Head of caudate nucleus (tissue), 42 donors: ENCODE measurements at places on chromosomes 2 and 18.

DNA sequence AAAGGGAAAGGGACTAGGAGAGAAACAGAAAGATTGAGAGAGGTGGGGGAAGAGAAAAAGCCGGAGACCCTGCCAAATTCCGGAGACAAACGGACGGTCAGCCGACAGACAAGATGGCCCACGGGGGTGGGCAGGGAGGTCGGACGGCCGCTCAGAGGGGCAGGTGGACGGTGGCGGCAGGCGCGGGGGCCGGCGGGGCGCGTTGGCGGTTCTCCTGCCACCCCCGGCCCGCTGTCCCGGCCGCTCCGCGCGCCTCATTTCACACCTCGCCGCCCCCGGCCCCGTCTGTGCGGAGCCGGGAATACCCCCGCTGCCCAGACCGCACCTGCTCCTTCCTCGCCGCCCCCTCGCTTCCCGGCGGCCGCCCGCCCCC is 935 bp downstream of the SLC30A3 start:
- DNase-seq: no peak

- DNase-seq: no peak
Measured at GRCh38 chr2:106532236-106532635, 45.1 kb downstream of the CD8B2 start.

GRCh38 chr2:239239607-239240413 is 161.0 kb downstream of the HDAC4 start:
- DNase-seq: peak; percentile 66

DNA sequence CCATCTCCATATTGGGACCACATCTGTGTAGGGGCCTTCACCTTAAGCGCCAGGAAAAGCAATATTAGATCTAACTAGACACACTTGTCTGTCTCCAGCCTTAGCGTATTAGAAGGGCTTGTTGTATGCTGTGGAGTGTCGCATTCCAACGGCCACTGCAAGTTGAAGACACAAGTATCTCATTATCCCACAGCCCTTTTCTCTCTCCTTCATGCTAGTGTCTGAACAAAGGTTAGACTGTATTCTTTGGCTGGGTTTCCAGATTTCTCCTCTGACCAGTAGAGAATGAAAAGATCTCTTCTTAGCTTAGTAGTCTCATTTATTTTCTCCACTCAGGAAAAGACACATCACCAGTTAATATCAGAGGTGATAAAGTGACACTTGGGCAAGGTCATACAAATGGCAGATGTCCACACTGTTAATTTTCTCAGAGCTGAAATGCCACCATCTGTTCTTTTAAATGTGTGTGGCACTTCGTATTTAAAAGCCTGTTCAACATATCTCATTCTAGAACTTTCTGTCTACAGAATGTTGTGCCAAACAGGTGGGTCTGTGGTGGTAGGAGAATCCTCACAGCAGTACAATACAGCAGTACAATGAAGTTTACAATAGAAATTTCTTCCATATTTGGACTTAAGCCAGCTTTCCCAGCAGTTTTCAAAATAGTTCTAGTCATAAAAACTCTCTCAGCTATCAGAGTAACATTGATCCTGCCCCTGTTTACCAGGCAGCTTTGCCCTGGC is 94.0 kb upstream of the ITGA6 start:
- no peak for DNase-seq

DNA sequence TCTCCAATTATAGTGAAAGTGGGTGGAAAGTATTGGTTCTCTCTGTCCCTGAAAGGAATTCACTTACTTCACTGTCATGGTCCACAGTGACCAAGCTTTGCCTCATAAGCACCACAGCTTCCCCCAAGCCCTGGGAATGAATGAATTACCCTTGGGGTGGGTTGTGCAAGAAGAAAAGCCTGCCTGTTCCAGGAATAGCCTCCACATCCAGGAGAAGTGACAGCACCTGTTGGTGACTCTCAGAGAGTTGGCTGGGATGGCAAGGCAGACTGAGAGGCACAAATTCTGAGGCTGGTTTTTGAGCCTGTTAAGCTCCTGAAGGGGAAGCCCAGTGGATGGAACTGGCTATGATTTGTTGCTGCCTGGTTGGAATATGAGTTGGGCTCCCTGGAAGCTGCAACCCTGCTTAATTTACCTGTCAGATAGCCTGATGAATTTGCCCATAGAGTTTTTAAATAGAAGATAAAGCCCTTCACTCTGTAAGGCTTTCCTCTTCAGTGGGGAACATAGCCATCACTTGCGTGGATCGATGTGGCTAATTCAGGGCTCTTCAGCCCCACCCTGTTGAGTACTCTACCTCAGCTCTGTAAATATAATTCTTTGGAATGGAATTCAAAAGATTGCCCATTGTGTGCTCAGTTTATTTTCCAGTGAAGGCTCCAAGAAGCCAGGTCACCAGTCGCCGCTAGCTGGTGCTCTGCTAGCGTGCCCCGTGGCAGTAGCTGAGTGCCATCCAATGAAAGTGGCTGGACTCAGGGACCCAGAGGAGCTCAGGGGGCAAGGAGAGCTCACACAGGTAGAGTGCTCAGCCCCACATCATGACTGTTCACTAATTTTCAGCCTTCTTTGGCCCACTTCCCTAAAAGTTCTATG is 479.3 kb downstream of the IRS1 start:
- DNase-seq: no peak

DNA sequence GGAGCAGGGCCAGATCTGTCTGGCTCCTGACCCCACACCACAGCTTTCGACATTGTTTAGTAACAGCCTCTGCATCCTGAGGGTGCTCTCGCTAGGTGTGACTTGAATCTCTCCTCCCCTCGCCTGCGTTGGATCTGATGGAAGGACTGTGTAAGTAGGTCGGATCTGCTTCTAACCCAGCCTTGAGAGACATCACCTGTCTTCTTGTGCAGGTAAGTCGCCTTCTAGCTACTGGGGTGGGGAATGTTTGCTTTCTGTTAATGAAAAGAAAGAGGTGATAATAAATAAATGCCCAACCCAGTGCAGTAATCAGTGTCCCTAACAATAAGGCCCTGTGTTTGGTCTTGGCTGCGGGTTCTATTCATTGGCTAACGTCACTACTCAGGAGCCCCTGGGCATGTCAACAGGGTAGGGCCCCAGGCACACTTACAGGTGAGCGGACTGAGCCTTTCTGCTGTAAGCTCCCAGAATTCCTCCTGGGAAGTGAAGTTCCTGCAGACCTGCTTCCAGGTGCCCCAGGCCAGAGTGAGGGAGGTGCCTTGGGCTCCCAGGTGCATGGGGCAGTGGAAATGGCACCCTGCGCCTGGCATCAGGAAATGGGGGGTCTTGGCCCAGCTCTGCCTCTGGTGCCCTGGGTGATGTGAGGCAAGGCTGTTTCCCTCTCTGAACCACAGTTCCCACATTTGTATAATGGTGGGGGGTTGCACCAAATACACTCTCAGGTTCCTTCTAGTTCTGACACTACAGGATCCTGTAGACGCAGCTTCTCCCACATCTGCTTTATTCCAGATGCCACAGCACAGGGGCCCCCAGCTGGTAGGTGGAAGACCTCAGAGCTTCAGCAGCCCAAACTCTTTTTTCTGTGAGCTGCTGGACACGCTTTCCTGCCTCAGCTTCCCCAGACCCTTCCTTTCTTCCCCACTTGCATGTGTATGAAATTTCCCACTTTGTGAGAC is 11.2 kb upstream of the FOSL2 start:
- no peak for DNase-seq

DNA sequence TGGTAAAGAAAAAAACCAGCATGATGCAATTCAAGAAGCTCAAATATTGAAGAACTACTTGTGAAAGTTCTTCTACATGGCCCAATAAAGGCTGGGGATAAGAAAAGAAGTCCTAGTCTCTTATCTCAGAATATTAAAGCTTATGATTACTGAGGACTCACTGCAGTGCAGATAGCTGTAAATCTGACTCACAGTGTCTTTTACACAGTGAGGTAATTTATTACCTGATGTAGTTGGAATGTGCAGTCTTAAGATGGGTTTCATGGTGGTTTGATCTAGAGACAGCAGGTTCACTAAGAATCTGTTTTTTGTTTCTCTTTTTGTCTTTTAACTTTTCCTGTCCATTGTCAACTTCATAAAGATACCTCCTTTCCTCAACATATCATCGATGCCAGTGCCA is 484.0 kb upstream of the MAP2 start:
- no peak for DNase-seq

DNA sequence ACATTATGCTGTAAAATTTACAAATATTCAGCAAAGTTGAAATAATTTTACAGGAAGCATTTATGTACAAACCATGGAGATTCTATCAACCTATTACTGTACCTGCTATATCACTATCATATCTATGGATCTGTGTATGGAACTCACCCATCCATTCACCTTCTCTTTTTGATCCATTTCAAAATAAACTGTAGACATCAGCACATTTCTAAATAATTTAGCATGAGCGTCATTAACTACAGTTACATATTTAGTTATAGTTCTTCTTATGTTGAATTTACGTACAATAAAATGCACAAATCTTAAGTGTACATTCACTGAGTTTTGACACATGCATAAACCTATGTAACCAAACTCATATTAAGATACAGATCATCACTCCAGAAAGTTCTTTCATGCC is 127.8 kb upstream of the BCL2L11 start:
- no peak for DNase-seq

DNA sequence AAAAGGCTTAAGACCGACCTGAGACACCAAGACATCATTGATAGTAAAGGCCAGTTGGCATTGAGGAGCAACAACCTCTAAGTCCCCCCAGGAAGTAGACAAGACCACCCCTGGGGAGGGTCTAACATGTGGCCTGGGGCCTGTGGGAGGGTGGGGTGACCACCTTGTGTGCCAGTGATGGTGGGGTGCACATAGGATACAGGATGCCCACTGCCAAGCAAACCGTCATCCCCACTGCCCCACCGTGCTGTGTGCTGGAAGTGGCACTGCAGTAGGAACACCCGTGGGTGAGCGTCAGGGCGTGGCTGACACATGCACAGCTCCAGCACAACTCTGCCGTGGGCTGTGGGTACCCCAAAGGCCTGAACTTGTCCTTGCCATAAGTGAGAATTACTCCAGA is 84.3 kb upstream of the LGALSL start:
- DNase-seq: no peak

DNA sequence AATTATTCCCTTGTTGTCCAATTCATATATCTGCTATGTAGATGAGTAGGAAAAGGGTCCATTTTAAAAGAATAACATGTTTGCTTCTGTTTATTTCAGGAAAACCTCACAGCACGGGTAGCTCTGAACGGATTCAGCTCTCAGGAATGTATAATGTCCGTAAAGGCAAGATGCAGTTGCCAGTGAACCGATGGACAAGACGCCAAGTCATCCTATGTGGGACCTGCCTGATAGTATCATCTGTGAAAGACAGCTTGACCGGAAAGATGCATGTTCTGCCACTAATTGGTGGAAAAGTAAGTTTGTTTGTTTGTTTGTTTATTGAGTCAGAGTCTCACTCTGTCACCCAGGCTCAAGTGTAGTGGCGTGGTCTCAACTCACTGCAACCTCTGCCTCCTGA is 114.6 kb downstream of the PHLPP1 start:
- DNase-seq: no peak

DNA sequence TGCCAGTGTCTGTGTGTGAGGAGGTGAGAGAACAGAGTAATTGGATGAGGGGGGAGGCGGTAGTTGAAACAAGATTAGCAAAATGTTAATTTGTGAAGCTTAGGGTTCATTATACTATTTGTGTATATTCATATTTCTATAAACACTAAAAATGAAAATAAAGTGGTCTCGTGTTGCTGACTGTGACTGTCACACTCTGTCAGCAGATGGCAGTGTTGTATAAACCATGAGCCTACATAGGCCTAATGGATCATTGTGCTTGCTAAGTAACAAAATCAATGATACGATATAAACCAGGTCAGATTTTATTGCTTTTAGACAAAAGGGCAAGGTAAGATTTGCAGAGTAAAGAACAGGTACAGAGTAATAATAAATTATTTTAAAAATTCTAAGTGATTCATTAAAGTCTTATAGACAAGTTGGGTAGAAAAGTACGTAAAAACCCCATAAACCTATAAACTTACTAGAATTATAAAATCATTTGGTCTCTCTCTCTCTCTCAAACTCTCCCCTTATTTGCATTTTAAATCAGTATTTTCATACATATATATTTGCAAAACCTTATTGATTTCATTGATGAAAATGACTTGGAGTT is 182.7 kb downstream of the RPIA start:
- DNase-seq: no peak

GRCh38 chr2:42963452-42964068 is 171.2 kb upstream of the HAAO start:
- DNase-seq: no peak

GRCh38 chr2:38073211-38074057 is 2.5 kb downstream of the CYP1B1 start:
- no peak for DNase-seq

DNA sequence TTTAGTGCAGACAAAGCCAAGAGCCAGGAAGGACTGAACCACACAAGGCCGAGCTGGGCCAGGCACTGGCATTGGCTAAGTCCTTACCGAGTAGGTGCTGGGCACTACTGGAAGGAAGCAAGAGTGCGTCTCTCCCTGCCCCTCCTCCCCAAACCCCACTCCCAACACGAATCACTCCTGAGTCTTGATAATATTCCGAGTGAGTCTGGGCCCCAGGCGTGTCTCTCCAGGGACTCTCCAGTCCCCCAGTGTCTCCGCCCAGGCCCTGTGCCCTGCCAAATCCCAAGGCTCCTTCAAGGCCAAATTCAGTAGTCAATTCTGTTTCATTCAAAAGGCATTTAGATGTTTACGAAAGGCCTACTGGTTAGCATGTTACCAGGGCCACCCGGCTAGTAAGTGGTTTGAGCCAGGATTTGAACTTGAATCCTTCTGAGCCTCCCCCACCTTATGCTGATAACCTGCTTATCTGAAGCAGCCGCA is 82.8 kb downstream of the GLI2 start:
- DNase-seq: no peak

DNA sequence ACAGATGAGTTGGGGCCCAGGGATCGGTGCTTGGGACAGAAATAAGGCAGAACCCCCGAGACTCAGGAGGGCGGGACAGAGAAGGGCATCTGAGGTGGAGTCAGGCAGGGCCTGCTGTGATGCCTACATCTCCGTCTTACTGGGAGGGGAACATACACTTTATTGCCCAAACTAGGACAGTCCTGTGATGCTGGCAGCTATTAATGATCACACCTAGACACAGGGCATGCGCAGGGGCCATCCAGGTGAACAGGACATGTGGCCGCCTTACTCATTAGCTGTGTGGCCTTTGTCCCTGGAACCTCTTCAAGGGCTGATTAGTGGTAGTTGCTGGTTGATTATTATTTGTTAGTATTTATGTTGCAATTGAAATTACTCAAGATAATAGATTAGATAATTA is 33.2 kb downstream of the MLPH start:
- no peak for DNase-seq

GRCh38 chr2:241179899-241180298 is 8.6 kb upstream of the ANO7 start:
- DNase-seq: peak; percentile 66

- no peak for DNase-seq
Measured at GRCh38 chr18:9716780-9717563, 8.9 kb downstream of the RAB31 start.

GRCh38 chr2:25335204-25335603 is 6.5 kb downstream of the DNMT3A start:
- no peak for DNase-seq
